Putamen (tissue), 1 donor: ENCODE measurements at places on chromosomes 13 and 19.

DNA sequence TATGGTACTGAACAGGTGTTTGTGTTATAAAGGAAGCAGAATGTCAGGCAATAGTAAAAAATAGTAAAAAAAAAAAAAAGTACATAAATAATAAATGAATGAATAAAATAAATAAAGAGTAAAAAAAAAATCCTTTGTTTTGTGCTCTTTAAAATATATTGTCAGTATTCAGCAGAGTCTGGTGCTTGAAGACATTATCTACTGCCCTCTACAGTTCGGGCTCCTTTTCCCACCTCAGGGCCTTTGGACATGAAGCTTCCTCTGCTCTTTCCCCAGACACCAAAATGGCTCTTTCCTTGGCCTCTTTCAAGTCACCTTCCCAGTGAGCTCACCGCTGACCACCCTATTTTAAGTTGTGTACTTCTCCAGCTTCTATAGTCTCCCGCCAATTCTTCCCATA lies 137.5 kb downstream of the TNFRSF19 start:
- DNase-seq: no peak

DNA sequence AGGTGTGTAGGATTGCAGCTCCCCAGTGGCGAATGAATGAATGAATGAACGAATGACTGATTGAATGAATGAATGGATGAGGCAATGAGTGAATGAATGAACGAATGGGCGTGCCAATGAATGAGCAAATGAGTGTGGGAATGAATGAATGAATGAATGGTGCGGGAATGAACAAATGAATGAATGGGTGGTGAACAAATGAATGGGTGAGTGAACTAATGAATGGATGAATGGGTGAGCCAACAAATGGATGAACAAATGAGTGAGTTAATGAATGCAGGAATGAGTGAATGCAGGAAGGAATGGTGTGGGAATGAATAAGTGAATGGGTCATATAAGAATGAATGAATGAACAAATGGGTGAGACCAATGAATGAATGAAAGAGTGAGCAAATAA lies 14.7 kb downstream of the ANKRD24 start:
- no peak for DNase-seq

- no peak for DNase-seq
Measured at GRCh38 chr13:23793711-23794110, 95.5 kb downstream of the MIPEP start.

GRCh38 chr19:7663706-7664105 lies 5.1 kb upstream of the RETN start:
- no peak for DNase-seq

- no peak for DNase-seq
Measured at GRCh38 chr19:33259539-33259938, 33.9 kb upstream of the SLC7A10 start.

DNA sequence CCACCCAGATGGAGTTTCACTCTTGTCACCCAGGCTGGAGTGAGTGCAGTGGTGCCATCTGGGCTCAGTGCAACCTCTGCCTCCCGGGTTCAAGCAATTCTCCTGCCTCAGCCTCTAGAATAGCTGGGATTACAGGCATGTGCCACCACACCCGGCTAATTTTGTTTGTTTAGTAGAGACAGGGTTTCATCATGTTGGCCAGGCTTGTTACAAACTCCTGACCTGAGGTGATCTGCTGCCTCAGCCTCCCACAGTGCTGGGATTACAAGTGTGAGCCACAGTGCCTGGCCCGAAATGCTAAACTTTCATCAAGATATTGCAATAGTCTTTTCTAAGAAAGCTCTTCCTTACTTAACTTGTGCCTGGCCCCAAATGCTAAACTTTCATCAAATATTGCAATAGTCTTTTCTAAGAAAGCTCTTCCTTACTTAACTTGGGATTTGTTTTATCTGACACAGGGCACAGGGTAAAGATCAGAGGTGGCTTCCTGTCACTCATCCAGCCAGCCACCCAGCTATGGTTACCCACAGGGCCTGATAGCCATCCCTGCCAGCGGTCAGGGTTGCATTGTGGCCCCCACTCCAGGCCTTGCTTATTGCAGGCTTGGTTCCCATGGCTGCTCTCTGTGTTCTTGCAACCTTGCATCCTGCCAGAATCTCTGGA lies 352.3 kb upstream of the TMTC4 start:
- no peak for DNase-seq

- DNase-seq: no peak
Measured at GRCh38 chr13:59835569-59835968, 328.2 kb downstream of the DIAPH3 start.
